ENCODE measurements at places on chromosomes 1 and 21.

GRCh38 chr1:155253208-155253607 is 2.1 kb downstream of the ENTREP3 start:
- DNase-seq, result no peak

GRCh38 chr1:222824641-222825040 is 9.8 kb downstream of the DISP1 start:
- no peak for DNase-seq

GRCh38 chr1:191695865-191696264 is 462.4 kb upstream of the RGS18 start:
- DNase-seq, result peak; percentile 48

- peak; percentile 92 for DNase-seq
Measured at GRCh38 chr1:20633190-20634064, at the start of gene PINK1. TSS of gene PINK1 (plus strand) at chr1:20633458. CDS start at chr1:20633549, 91 bp downstream.

- DNase-seq, result peak; percentile 98
Measured at GRCh38 chr1:206579747-206580437, 32.4 kb downstream of the EIF2D start.

DNA sequence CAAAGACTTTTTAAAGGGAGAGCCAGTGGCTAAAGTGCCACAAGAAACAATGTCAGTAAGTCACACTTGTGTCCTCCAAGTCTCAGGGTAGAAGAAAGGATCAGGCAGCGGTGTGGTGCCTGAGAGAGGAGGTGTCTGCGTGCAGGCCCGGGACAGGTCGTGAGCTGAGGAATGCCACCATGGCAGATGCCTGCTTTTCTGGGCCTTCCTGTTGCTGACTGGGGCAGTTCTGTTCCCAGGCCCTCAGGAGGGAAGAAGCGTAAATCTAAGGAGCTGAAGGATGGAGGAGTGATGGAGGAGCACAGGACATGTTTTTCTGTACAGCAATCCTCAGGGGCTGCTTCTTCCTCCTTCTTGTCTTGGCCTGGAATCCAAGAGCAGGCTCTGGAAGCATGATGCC is 165.8 kb downstream of the ZBTB18 start:
- no peak for DNase-seq

GRCh38 chr1:207698822-207699483 is 52.9 kb upstream of the CD46 start:
- peak; percentile 89 for DNase-seq

- DNase-seq, result no peak
Measured at GRCh38 chr1:12056331-12056841, 6.7 kb upstream of the TNFRSF8 start.

DNA sequence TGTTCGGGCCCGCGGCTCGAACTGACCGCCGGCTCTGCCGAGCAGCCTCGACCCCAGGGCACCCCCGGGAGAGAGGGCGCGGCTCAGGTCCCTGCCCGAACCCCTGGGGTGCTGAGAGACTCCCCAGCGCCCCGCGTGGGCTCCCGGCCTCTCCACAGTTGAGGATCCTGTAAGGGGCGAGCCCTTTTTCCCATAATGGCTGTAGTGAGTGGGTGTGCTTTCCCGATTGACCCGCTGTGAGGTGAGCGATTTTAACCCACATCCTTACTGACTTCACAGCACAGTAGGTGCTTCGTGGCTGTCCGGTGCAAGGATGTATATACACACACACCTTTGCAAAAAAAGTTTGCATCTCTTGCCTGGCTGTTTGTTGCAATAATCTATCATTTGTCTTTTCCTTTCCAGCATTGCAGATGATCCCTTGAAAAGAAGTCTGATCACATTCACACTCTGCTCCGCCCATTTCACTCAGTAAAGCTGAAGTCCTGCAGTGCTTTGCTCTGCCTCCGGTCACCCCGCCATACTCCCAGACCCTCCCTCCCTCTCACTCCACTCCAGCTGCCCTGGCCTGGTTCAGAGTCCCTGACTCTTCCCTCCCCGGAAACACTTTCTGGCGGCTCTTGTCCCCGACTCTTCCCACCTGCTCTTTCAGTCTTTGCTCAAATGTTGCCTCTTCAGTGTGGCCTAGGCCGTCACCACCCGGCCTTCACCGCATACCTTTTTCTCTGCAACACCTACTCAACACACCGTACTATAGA is 955 bp upstream of the UBE2G2 start:
- DNase-seq, result peak; percentile 69

- no peak for DNase-seq
Measured at GRCh38 chr1:228803421-228803820, 68.1 kb downstream of the RHOU start.

DNA sequence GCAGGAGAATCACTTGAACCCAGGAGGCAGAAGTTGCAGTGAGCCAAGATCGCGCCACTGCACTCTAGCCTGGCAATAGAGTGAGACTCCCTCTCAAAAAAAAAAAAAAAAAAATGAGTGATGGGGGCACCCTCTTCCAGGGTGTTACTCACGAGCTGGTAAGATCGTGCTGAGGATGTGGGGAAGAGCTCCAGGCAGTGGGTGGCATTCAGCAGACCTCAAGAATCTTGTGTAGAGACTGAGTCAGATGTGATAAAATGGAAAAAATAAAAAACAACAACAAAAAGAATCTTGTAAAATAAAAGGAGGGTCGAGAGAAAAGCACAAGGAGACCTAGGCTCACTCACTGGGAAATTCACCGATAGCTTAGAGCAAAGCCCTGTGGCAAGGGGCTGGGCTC is 38.5 kb downstream of the EPHA2 start:
- DNase-seq, result no peak

GRCh38 chr1:181095763-181096184 is 7.3 kb downstream of the IER5 start:
- DNase-seq, result no peak

DNA sequence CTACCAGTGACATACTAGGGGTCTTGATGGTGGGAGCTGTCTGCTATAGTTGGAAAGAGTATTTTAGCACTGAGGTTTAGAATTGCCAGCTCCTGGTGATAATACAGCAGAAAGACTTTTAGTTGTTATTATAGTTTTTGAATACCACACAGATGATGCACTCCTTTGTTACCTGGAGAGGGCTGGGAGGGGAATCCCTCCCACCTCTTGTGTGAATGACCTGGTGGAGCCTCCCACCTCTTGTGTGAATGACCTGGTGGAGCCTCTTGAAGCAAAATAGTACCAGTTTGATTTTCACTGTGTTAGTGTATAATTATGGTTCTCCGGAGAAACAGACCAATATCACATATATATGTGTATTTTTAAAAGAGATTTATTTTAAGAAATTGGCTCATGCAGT is 3.3 kb downstream of the DISP1 start:
- DNase-seq, result no peak

DNA sequence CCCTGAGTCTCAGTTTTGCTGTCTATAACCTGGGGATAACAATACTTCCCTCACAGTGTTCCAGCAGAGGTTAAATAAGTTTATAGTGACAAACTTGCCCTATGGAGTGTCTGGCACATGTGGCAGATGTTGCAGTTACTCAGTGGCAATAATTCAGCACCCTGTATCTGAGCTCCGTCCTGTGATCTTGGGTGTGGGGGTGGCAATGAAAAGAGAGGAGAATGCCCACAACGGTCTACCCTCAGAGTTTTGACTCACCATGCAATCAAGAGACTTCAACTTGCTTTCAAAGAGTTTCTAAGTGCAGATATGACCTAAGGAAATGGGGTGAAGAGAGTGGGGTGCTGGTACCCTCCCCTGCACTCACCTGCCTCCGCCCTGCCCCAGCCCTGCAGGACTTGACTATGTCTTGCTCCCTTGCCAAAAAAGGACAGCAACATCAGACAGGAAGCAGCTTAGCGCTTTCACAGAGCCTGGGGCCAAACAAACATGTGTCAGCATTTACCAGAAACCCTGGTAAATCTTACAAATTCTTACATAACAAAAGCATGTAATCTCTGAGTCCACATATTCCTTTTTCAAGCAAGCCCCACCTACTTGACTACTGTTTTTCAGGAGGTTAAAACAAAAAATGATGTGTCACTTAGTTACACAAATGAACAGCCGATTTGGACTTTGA is 185.1 kb upstream of the CAMK1G start:
- peak; percentile 49 for DNase-seq

DNA sequence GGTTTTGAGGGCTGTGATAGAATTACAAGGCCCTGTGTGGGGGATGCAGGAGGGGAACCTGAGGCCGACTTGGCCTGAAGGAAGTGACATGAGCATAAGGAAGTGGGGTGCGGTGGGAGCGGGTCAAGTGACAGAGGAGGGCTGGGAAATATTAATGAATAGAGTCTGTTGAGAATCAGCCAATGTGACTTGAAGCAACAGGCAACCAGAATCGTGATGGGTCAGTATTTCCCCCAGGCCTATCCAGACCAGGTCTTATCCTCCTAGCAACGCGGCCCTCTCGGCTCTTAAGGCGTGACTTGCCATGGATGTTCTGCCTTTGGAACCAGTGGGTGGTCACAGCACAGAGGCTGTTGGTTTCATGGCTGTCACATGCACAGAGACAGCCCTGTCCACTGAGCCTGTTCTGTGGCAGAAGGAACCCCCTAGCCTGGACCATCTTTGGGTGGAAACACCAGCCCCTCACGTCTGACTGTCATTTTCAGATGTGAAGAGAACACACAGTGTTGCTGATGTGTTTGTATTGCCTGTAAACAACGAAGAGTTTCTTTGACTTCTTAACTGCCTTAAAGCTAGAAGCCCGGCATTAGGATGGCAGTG is 468.8 kb downstream of the CAMTA1 start:
- no peak for DNase-seq

- DNase-seq, result peak; percentile 65
Measured at GRCh38 chr21:26961698-26962097, 5.2 kb downstream of the ADAMTS5 start.

DNA sequence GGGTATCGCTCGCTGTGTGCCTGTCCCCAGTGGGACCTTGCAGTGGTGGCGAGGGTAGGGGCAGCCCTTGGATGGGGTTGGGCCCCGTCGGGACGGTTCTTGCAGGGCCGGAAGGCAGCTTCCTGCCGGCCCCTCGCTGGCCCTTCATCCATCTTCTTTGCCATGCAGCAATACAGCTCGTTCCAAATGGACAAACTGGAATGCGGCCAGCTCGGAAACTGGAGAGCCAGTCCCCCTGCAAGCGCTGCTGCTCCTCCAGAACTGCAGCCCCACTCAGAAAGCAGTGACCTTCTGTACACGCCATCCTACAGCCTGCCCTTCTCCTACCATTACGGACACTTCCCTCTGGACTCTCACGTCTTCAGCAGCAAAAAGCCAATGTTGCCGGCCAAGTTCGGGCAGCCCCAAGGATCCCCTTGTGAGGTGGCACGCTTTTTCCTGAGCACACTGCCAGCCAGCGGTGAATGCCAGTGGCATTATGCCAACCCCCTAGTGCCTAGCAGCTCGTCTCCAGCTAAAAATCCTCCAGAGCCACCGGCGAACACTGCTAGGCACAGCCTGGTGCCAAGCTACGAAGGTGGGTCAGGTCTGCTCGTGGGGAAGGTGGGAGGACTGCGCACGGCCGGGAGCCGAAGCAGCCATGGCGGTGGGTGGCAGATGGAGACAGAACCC is 45.8 kb downstream of the SIM2 start:
- DNase-seq, result no peak

DNA sequence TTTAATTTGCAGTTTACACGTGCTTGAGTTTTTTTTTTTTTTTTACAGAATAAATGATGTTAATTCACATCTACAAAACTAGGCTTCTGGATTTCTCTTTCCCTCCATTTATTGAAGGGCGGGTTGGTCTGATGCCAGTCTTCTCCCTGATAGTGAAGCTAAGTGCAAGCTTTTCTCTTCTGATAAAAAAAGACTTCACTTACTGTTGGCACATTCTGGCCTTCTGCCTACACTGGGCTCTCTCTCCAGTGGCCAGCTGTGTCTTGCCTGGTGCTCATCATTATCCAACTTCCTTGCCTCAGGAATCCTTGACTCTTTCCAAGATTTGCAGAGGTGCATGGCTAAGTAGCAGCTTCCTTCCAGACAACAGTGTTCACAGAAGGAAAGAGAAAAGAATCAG is 7.6 kb upstream of the RAP1A start:
- no peak for DNase-seq

DNA sequence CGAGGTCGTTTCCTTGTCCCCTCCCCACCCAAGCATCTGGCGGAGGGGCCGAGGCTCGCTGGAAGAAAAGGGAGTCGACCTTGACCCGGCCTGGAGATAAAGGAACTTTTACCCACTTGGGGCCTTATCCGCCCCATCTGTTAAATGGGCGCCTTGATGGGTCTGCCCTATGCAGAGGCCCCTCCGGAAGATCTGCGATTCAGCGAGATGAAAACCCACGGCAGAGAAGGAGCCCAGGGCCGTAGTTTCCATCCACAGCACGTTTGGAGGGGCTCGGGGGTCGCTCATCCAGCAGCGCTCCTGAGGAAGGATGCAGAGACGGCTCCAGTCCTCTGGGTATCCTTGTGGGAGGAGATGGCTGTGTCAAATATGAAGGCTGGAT is 518 bp downstream of the NCMAP start:
- DNase-seq, result no peak

DNA sequence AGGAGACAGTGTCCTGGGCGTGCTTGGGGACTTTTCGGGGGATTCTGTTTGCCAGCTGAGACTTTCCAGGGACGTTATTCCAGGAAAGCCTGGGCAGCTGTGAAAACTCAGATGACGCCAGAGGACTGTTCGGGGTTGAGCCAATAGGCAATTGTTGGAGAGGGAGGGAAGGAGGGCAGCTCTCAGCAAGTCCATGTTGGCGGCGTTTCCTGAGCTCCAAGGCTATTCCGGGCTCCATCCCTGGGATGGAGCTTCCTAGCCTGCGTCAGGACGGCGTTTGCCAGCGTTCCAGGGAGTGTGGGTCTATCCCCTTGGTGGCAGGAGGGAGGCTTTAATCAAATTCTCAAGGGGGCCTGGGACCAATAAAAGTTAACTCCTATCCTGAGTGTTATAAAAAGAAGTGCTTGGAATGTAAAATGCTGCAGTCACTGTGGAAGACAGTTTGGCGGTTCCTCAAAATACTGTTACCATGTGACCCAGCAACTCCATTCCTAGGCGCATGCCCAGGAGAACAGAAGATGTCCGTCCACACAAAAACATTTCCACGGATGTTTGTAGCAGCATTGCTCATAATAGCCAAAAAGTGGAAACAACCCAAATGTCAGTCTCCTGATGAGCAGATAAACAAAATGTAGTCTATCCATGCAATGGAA is 15.2 kb downstream of the SLC27A3 start:
- DNase-seq, result no peak

- no peak for DNase-seq
Measured at GRCh38 chr21:45555251-45555556, 13.0 kb upstream of the SLC19A1 start.

DNA sequence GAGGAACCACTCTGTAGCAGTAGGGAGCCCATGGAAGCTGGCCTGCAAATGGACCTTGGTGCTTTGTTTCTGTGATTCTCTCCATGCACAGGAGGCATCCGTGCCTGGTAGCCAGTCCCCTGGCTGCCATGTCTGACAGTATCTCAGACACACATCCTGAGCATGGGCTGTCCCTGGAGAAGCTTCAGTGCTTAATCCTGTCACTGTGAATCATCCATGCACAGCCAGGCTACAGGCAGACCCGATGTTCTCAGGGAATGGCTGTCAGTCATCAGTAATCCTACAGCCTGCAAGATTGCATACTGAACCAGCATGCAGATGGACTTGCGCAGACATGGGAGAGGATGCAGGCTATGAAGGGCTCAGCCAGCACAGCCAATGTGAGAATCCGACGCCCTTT is 606.3 kb upstream of the PLXNA2 start:
- DNase-seq, result no peak

GRCh38 chr1:51584021-51584420 is 32.9 kb upstream of the OSBPL9 start:
- DNase-seq, result no peak

GRCh38 chr1:47915677-47916353 is 81.4 kb downstream of the TRABD2B start:
- DNase-seq, result no peak

Measured in OCI-M1 (cell line).